Tongue (tissue), 3 donors: ENCODE measurements at places on chromosomes 13 and 19.
A peak's percentile ranks its signal among the peaks of the same experiment; 100 is the strongest.

GRCh38 chr13:26558987-26559386, 1.5 kb downstream of the WASF3 start:
- DNase-seq, result no peak

DNA sequence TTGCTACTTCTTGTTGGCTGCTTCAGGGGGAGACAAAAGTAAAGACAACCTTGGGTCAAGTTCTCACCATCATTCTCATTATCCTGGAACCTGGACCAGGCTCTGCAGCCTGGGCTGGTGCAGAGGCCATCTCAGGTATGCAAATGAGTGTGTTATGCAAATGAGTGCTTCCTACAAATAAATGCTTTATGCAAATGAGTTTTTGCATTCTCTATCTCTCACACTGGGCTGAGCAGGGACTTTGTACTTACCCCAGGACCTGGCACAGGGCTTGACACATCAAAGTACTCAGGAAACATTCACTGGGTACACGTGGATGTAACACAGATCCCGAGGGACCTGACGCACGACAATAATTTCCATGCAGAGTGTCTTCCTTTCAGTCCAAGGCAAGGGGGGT, 103.0 kb downstream of the DNAJC15 start:
- no peak for DNase-seq

DNA sequence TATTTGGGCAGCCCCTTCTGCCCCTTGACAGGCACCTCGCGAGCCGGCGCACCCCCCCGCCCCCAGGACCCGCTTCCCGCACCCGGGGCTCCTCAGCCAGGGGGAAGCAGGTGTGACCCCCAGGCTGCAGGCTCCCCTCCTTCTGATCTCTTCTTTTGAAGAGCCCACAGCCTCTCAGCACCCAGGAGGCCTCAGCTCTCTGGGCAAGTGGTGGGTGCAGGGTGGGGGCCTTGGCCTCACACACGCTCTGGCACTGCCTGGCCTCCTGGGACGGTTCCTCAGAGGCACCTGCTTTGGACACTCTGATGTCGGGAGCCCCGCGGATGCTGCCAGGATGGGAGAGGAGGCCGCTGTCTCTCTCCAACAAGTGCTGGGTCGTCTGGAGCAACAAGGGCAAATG, 1.5 kb upstream of the C13orf46 start:
- DNase-seq, result no peak

- DNase-seq, result no peak
Measured at GRCh38 chr13:28582892-28583240, 76.1 kb upstream of the POMP start.

DNA sequence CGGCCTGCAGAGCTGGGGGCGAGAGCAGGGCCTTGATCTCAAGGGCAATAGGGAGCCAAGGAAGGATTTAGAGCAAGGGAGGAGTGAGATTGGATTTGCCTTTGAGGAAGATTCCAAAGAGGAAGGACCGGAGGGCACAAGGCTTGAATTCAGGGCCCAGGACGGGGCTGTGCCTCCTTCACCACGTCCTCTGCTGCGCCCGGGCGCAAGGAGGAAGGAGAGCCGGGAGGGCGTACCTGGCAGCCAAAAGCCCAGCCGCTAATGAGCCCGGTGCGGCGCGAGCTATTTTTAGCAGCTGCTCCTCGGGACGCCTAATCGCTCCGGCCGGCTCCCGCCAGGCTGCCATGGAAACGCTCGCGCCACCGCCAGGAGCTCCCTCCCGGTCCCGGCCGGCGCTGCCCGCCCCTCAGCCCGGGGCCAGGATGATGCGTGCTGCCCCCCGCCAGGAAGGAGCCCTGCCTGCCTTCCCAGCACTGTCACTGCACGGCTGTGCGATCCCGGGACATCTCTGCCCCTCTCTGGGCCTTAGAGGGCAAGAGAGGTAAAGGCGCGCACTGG, 31.3 kb downstream of the TINCR start:
- DNase-seq, result peak; percentile 87

GRCh38 chr19:39497996-39498797, 550 bp upstream of the DLL3 start:
- DNase-seq, result peak; percentile 68

- DNase-seq, result peak; percentile 45
Measured at GRCh38 chr13:102141625-102142472, 260.0 kb downstream of the FGF14 start.

DNA sequence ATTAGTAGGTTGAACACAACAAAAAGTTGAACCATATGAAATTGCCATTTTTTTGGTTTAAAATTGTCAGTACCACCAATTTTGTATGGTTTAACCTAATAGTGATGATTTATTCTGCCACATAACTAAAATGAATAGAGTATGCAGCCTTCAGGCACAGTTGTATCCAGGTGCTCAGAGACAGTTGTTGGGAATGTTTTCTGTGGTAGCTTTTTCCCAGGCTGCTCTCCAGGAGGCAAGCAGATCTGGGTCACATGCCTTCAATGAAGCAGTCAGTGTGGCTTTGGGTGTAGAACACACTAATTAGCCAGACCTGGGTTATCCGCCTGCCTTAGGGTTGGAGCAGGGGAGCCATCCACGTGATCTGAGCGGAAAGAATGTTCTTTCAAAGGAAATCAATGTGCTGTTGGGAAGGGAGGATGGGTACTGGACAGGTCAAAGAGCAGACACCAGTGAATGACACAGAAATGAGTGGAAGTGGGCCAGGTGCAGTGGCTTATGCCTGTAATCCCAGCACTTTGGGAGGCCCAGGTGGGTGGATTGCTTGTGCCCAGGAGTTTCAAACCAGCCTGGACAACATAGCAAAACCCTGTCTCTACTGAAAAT, 28.6 kb downstream of the MARK4 start:
- DNase-seq, result no peak

- DNase-seq, result no peak
Measured at GRCh38 chr13:35356572-35356971, 119.9 kb downstream of the MAB21L1 start.

- DNase-seq, result no peak
Measured at GRCh38 chr13:81927347-81927746, 1586.4 kb upstream of the SPRY2 start.

- DNase-seq, result peak; percentile 77
Measured at GRCh38 chr19:56725829-56726424, 54.4 kb upstream of the ZNF835 start.

GRCh38 chr13:100633461-100633860, 41.1 kb downstream of the TMTC4 start:
- peak; percentile 45 for DNase-seq

DNA sequence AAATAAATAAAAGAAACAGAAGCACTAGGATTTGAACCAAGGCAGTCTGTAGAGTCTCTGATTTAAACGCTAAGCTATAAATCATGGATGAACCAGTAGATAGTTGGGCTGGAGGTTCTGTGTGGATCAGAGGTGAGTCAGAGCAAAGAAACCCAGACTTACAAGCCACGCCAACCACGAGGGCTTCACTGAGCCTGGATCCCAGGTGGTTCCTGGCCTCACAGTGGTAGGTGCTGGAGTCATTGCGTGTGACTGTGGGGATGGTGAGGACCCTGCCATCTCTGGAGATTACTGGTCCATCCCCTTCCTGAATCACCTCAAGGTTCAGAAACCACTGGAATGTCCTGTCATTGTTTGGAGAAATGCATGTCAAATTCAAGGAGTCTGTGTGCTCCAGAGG, 19.3 kb upstream of the CEACAM20 start:
- no peak for DNase-seq

GRCh38 chr13:30192320-30193093, 114.8 kb downstream of the KATNAL1 start:
- DNase-seq, result no peak

DNA sequence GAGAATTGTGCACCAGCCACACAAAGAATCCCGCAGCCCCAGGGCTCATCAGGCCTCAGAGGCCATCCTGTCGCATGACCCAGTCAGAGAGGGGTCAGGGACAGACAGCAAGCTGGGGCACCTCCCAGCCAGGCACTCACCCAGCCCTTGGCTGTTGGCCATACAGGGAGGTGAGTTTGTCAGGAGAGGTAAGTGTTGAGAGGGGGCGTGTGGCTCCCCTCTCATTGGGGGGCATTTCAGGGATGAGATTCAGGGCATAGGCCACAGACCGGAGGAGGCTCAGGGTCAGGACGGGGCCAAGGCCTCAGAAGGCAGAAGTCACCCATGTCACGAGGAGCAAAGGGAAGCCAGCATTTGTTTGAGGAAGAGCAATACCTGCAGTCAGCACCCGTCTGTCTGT, 37.1 kb downstream of the MYO9B start:
- no peak for DNase-seq

GRCh38 chr13:74554569-74555275, 420.5 kb upstream of the KLF12 start:
- no peak for DNase-seq

GRCh38 chr19:56933014-56933705, 92.6 kb upstream of the PEG3 start:
- DNase-seq, result no peak

DNA sequence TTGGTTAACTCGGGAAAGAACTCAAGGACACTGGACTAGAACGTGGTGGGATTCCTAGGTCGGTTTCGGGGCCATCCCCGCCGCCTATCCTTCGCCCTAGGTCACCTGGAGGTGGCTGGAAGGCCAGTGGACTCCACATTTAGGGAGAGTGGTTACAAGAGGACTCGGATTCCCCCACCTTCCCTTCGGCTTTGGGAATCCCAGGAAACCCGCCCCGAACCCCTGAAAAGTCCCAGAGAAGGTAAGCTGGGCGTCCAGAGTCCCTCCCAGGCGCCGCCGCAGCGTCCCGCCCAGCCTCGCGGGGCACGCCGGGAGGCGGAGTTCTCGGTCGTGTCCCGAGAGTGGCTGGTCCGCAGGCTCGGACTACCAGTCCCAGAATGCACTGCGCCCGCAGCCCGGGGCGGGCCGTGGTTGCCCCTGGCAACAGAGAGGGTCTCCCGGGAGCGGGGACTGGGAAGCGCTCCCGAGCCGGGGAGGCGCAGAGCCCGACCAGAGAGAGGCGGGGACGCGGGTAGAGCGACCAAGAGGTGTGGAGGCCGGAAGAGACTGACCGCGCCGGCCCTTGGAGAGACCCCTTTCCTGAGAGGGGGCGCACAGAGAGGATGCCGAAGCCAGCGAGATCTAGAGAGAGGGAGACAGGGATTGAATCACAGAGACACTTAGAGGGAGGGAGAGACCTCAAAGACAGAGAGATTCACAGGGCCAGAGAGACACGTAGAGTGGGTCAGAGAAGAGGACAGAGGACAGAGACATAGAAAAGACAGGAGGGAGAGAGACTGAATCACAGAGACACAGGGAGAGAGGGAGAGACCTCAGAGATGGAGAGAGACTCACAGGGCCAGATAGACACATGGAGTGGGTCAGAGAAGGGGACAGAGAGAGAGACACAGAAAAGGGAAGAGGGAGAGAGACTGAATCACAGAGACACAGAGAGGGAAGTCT, 2.6 kb upstream of the PRKCG start:
- DNase-seq, result peak; percentile 97

DNA sequence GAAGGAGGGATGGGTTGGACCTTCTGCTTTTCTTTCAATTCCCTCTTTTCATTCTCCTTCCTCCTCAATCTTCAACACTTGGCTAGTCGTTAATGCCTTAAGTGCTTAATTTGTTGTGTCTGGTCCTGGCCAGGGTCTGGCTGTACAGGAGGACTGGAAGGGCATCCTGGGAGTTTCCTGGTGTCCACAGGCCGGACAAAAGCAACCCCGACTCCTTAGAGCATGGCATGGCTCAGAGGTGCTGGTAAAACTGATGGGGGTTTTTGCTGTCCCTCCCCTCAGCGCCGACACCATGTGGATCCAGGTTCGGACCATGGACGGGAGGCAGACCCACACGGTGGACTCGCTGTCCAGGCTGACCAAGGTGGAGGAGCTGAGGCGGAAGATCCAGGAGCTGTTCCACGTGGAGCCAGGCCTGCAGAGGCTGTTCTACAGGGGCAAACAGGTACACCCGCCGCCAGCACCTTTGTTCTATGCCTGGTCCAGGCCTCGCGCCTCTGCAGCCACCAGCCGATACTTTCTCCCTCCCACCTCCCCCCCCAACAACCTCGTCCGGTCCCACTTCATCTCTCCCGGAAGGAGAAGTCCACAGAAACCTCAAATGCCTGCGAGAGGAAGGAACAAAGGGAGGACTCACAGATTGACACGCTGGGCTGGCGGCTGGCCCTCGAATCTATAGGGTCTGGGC, 1.4 kb downstream of the UHRF1 start:
- DNase-seq, result no peak

DNA sequence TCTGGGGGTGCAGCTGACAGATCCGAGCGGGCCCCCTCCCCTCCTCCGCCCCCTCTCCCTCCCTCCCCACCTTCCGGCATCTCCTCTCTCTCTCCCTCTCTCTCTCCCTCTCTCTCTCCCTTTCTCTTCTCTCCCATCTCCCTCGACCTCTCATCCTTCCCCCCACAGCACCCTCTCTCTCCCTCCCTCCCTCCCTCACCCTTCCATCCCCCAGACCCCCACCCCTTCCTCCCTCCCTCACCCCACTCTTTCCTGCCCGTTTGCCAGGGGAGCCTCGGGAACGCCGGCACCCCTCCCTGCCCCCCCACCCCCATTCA, 666 bp downstream of the CELF5 start:
- DNase-seq, result no peak

GRCh38 chr13:110942248-110942981, 27.5 kb upstream of the ANKRD10 start:
- no peak for DNase-seq

- DNase-seq, result no peak
Measured at GRCh38 chr19:35108730-35109129, 6.9 kb upstream of the FXYD3 start.

DNA sequence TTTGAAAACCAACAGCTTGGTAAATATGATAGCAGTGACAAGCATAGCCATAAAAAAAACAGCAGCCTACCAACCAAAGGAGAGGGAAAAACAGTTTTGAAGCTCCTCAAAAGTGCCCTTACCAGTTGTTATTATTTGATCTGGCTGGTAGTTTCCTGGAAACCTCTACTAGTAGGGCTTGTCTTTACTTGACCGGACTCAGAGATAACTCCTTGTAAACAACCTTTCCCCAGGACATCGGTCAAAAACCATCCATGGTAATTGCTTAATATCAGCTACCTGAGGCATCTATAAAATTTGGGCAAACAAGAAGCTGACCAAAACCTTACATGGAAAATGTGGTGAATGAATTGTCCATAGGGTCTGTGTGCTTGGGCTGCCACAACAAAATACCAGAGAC, 210.9 kb downstream of the FGF14 start:
- DNase-seq, result no peak

DNA sequence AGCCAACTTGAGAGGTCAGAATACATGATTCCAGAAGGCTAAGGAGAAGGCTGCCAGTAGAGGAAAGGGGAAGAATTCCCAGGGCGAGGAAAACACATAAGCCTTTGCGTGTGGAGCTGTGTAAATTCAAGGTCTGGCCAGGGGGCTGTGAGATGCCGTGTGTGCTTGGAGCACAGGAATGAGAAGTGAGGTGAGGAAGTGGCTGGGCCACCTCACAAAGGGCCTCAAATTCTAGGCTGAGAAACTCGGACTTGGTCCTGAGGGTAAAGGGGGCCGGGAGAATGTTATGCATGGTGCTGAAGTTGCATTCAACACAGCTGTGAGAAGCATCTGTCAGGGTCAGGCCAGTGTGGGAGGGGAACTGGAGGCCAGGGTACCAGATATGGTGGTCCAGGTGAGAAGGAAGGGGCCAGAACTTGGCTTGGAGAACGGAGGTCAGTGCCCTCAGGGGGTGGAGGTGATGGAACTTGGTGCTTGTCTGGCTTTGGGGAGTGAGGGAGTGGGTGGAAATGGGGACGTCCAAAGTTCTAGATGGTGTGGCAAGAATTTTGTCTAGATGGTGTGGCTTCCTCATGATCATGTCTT, 4.9 kb upstream of the ZNF580 start:
- DNase-seq, result no peak

- no peak for DNase-seq
Measured at GRCh38 chr19:5115771-5116202, 146.9 kb downstream of the KDM4B start.

GRCh38 chr13:51330791-51331190, 8.7 kb upstream of the SERPINE3 start:
- DNase-seq, result no peak
